ENCODE measurements at places on chromosomes 7 and 10. TPM values are rescaled to one million over a fixed set of nuclear protein-coding genes. Genes with fewer than 3 reads are reported as not detected.

- no peak for DNase-seq
Measured at GRCh38 chr7:134062460-134062859, 64.7 kb upstream of the LRGUK start.

DNA sequence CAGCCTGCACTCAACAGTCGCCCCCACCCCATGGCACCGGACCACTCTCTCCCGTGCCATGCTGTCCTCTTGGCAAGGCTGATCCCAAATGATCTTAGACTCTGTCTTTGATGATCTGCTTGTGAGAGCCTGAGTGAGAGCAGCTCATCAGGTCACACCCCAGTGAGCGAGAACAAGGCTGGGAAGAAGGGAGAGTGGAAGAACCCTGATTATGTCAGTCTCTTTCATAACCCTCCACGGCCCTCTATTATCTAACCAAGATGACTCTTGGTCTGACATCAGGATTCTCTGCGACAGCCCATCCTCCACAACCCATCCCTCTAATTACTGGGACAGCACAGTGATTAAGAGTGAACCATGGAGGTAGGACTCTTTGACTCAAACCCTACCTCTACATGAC, 53.1 kb upstream of the C7orf33 start:
- no peak for DNase-seq

Gene SDK1
- total RNA-seq = 8.6 TPM

DNA sequence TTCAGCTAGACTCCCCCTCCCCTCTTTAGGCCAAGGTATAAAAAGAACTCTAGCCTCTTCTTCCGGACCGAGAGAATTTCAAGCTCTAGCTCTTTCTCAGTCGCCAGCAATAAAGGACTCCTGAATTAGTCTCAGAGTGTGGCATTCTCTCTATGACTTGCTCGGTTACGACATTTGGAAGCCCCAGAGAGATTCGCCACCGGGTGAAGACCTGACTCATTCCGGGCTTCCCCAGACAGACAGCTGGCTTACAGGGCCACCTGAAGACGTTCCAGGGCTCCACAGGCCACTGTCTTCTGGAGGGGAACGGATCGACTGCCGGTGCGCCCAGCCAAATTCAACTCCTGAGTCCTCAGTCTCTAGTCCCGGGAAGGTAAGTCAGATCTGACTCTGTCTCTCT, at the start of gene AKR1B15:
Gene AKR1B15 (plus strand): TSS at position 234 of the 400 bp plus-strand sequence. CDS start 15,510 bp downstream, outside the sequence.
- no peak for DNase-seq

DNA sequence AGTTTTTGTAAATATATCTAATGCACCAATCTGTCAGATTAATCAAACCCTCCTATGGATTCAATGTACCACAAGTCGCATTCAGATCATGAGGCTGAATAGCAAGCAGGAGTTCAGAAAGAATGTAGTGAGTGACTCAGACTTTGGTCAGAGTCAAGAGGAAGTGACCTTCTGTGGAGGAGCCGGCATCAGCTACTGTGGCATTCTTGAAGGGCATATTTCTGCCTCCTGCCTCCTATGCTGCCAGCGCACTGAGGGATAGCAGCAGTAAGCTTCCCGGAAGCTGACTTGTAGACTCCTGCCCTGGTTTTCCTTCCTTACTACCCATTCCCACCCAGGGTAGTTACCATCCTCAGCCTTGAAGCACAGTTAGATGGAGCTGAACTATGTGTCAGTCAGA, 867.5 kb downstream of the NRG3 start:
- DNase-seq = peak; percentile 86

GRCh38 chr10:58048936-58049335, 218.8 kb downstream of the IPMK start:
- DNase-seq = no peak

- DNase-seq = peak; percentile 90
Measured at GRCh38 chr10:71212318-71213126, at the start of gene UNC5B. Gene UNC5B, plus strand, starts transcription at chr10:71212570. Its CDS starts 416 bp downstream, at chr10:71212986.

GRCh38 chr10:122294511-122295450, 23.7 kb downstream of the BTBD16 start:
- no peak for DNase-seq

DNA sequence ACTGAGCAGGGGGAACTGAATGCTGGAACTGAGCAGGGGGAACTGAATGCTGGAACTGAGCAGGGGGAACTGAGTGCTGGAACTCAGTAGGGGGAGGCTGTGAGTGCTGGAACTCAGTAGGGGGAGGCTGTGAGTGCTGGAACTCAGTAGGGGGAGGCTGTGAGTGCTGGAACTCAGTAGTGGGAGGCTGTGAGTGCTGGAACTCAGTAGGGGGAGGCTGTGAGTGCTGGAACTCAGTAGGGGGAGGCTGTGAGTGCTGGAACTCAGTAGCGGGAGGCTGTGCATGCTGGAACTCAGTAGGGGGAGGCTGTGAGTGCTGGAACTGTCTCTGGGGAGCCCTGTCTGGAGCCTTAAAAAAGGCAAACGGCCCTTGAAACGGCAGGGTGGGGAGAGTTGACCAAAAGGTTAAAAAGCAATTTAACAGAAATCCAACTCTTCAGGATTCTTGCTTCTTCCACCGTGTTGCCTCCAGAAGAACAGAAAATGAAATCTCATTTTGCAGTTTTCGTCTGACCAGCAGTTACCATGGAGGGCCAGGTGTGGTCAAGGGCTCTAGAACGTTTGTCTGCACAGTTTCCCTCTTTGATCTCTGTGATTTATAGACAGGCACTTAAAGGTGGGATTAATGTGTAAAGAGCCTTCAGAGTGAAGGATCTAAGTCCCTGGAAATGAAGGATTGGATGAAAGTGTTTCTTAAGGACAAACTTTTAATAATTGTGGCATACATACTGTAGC, 19.1 kb downstream of the DOCK1 start:
- no peak for DNase-seq

Gene GPC2
- 2.3 TPM for total RNA-seq

DNA sequence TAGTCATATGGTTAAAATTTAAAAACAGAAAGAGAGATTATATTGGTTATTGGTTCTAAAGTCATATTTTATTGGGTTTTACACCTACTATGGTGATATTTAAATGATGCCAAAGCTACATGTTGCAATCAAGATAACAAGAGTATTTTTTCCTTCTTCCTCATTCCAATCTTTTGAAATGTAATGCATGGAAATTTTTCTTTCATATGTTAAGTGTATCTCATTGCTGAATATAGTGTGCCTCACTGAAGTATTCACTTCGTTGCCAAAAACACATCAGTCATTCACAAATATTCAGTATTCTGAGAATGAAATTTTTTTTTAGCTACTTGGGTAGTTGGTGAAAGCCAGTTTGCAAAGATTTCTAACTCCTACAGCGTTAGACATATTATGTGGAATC, 19.5 kb downstream of the HDAC9 start:
- peak; percentile 74 for DNase-seq

DNA sequence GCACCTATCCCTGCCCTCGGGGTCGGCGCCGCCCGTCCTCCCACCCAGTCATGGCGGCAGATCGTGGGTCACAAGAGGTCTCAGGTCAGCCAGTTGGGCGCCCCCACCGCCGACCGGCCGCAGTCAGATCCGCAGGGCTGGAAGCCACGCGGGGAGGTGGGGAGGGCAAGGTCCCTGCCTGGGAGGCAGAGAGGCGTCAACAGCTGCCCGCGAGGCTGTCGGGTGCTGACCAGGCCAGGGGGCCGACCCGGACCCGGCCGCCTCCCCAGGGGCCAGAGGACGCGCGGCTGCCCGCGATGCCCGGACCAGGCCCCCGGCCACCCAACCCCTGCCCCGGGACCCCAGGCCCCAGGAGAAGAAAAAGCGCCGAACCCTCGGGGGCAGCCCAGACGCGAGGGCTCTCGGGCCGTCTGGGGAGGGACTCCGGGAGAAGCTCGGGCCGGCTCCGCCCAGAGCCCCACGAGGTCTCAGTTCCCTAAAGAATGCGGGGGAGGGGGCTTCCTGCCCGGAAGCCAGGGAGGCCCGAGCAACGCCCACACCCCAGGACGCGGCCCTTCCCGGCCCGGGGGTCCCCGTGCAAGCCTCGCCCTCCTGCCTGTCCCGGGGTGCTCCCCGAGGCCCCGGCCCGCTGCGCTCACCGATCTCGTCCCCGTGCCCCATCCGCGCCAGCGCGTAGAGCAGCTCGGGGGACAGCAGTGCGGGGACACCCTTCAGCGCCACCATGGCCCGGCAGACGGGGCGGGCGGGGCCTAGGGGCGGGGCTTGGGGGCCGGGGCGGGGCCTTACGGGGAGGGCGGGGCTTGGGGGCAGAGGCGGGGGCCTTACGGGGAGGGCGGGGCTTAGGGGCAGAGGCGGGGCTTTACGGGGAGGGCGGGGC, at the start of gene FUOM:
Gene FUOM (minus strand): TSS at position 735 of the 877 bp plus-strand sequence. CDS start 12 bp downstream, at position 723.
- DNase-seq = peak; percentile 46

Gene CUBN
- 1.3 TPM for total RNA-seq

DNA sequence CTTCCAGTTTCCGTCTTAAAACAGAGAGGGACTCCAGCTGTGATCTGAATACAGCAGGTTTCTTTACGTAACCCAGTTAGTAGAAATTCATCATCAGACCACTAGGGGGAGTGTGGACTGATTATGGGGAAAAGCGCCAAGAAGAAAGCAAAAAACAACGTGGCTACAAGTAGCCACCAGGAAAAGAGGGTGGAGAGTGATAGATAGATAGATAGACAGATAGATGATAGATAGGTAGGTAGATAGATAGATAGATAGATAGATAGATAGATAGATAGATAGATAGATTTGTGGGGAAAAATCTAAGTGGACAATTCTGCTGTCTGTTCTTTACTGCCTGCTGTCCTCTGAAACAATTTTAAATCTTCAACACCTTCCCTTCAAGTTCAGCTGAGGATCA, 12.7 kb upstream of the AKR1B10 start:
- DNase-seq = peak; percentile 65

Gene CALCR
- not detected for total RNA-seq

DNA sequence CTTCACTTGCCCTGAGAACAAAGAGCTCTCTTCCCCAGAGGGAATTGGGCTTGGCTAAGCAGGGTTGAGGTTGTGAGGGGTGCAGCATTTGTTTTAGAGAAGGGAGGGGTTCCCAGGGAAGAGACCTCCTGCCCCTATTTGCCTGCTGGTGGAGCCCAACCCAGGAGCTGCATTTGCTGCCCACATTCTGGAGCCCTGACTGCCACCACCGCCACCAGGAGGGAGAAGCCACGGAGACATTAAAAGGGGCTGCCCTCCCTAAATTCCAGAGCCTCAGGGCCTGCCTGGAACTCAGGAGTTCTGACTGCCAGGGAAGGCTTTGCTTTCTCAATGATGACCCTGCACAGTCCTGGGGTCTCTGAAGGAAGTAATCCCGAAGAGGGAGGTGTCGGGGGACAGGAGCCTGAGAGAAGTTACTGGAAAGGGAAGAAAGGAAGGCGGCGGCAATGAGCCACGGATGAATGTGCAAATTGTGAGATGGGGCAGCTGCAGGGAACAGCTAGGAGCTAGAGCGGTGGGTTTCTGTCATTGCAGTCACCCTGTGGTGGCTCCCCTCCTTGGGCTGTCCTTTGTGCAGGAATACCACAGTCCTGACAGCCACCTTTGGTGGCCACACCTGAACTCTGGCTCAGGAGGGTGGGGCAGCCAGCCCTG, 51.3 kb downstream of the NEURL1 start:
- DNase-seq = no peak

DNA sequence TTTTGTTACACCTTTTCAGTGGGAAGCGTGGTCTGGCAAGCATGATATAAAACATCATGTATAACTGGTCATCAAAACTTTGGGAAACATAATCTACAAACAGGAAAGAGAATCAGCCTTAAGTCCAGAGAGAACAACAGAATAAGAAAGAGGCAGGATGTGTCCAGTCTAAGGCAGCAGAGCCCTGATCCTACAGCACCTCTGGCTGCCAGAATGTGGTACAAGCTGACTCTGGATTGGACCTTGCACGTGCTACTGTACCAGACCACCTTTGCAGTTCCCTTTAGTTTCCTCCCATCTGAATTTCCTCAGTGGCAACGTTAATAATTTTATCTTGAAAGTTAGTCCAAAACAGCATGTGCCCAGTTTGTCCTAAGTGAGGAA, 824.6 kb upstream of the IGFBP3 start:
- peak; percentile 36 for DNase-seq

DNA sequence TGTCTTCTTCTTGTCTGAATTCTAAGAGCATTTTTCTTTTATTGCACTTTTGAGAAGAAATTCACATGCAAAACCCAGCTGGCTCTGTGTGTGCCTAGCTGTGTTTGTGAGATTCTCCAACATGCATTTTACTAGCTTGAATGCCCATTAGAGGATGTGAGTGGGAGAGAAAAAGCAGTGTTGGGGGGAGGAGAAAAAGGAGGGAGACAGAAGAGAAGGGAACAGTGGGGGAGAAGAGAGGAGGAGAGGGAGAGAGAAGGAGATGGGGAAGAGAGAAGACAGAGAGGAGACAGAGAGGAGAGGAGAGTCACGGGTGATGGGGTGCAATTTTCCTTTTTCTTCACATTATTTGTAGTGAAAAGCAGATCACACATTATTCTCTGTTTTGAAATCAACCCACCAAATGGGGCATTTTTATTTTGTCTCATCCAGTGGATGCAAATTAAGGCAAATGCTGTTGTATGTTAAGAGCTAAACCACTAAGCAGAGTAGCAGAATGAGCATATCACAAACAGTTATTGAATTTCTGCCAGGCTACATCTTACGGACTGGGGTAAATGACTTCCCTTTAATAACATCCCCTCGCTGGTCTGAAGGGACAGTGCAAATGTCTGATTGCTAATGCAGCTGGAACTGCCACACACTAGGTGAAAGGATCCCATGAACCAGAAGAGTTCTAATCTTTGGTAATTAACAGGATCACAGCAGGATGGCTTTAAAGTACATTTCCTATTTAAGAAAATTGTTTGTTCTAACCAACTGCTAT, 849 bp downstream of the LRRN3 start:
- no peak for DNase-seq

GRCh38 chr10:86971232-86971991, 3.1 kb downstream of the ADIRF start:
- peak; percentile 85 for DNase-seq

- no peak for DNase-seq
Measured at GRCh38 chr7:19772306-19772705, 1.1 kb downstream of the TMEM196 start.

- peak; percentile 74 for DNase-seq
Measured at GRCh38 chr7:135147341-135147898, 452 bp upstream of the TMEM140 start.

DNA sequence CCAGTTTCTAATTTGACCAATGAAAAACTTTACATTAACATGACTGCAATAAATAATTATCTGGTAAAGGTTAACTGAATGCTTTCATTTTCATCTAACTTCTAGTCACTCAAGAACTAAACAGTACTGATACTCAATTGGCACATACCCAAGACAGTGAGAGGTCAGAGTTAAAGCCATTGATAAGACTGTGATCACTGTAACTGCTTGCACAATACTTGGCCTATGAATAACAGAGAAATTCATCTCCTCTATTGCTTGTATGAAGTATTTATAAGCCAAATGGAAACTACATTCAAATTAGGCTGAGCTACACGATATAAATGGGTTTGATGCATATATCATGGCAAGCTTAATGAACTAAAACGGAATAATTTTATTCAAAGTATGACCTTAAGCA, 43.0 kb downstream of the HERC4 start:
- DNase-seq = no peak

Measured in fibroblast of lung (primary cell).